ENCODE measurements at places on chromosomes 12 and 14.

GRCh38 chr12:19712041-19712440 lies 272.7 kb downstream of the AEBP2 start:
- no peak for DNase-seq

GRCh38 chr12:46659824-46660223 lies 166.0 kb downstream of the SLC38A4 start:
- DNase-seq: no peak

GRCh38 chr14:100132161-100132902 lies 27.1 kb downstream of the DEGS2 start:
- no peak for DNase-seq

GRCh38 chr12:94710933-94711332 lies 60.6 kb upstream of the TMCC3 start:
- no peak for DNase-seq

GRCh38 chr12:1798641-1799020 lies 21.7 kb upstream of the LRTM2 start:
- DNase-seq: no peak

- DNase-seq: no peak
These were observed 14.1 kb downstream of the PRKAB1 start for GRCh38 chr12:119681728-119682638.

DNA sequence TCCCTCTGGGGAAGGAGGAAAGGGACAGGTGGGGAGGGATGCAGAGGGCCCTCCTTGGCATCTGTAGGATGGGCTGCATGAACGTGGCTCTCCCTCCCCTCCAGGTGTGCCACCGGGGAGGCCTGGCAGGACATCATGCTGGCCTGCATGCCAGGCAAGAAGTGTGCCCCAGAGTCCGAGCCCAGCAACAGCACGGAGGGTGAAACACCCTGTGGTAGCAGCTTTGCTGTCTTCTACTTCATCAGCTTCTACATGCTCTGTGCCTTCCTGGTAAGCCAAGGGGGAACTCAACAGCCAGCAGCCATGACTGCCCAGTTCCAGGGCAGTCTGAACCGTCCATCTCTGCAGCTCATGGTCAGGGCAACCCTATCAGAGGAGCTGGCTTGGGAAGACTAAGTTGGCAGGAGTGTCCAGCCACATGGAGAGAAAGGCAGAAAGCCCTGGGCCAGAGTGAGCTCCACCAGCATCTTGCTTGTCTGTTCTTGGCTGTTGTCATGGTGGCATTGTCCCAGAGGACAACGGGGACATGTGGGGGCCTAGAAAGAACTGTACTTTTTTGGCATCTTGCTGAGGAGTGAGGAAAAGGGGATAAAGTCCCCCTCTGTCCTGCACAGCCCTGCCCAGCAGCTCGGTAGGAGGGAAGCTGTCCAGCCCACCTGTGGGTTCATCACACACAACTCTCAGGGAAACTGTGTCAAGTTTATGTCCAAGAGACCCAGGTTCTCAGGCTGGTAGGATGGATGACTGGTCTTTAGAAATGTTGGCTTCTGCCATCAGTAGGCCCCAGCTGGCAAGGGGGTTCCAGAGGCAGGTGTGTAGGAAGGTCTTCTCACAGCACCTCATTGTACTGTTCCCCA lies 129.8 kb upstream of the FKBP4 start:
- DNase-seq: no peak

- no peak for DNase-seq
These were observed 230.9 kb upstream of the DDHD1 start for GRCh38 chr14:53384073-53384472.

DNA sequence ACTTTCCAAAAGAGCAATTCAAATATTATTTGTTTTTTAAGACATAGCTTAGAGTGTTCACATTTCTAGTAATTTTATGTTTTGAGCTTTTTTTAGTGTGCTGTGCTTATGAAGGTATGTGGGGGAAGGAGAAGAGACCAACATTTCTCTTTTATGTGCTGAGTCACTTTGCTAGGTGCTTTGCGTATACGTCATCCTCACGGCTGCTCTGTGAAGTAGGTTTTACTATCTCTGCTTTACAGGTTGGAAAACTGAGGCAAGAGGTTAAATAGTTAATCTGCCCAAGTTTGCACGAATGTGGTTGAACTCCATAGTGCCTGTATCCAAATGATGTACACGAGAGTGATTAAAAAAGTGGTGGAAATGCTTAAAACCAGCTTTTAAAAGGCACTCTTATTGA lies 75.9 kb downstream of the AEBP2 start:
- DNase-seq: no peak

GRCh38 chr14:100850841-100851585 lies 25.1 kb downstream of the MEG3 start:
- peak; percentile 93 for DNase-seq

DNA sequence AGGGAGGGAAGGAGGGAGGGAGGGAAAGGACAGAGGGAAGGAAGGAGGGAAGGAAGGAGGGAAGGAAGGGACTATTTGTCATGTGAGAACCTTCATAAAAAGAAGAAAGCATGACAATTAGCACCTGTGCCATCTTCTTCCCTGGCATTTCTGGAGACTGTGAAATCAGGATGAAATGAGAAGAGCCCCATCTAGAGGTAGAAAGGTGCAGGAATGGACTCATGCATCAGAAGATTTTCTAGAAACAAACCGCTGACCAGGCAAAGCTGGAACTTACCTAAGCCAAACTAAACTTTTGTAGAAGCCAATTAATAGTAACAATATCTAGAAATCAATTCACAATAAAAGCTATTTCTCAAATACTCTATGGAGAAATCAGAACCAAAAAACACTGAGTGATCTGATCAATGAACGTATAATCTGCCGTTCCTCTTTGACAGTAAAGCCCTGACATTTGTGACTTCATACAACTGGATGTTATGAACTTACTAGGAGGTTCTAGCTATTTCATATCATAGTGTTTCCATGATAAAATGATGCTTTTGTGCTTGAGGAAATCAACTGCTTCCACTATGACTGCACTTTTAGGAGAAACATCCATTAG lies 24.4 kb upstream of the CRACR2A start:
- no peak for DNase-seq

DNA sequence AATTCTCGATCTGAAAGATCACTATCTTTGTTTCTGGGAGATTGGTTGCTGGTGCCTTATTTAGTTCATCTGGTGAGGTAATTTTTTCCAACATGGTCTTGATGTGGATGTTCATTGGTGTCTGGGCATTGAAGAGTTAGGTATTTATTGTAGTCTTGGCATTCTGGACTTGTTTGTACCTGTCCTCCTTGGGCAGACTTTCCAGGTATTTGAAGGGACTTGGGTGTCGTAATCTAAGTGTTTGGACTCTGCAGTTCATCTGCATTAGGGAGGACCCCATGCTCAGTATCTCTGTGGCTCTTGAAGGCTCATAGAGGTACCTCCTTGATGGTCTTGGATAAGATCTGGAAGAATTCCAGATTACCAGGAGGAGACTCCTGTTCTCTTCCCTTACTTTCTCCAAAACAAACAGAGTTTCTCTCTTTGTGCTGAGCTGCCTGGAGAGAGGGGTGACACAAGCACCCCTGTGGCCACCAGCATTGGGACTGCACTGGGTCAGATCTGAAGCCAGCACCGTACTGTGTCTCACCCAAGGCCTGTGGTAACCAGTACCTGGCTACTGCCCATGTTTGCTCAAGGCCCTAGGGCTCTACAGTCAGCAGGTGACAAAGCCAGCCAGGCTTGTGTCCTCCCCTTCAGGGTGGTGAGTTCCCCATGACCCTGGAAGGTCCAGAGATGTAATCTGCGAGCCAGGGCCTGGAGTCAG lies 5.3 kb downstream of the A2ML1 start:
- DNase-seq: no peak

DNA sequence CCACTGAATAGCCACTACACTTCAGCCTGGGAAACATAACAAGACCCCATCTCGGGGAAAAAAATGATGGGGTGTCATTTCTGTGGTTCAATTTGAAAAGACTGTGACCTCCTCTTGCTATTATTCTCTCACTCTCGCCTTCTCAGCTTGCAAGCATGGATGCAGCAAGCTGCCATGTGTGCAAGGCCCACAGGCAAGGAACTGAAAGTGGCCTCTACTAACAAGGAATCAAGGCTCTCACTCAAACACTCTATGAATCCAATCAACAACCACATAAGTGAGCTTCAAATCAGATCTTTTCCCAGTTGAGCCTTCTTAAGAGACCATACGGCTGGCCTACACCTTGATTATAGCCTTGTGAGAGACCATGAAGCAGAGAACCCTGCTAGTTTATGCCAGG lies 17.9 kb upstream of the DHRS7 start:
- no peak for DNase-seq

GRCh38 chr12:120158351-120158750 lies 36.2 kb downstream of the GCN1 start:
- DNase-seq: no peak

GRCh38 chr12:102629262-102629888 lies 149.0 kb upstream of the IGF1 start:
- DNase-seq: no peak

DNA sequence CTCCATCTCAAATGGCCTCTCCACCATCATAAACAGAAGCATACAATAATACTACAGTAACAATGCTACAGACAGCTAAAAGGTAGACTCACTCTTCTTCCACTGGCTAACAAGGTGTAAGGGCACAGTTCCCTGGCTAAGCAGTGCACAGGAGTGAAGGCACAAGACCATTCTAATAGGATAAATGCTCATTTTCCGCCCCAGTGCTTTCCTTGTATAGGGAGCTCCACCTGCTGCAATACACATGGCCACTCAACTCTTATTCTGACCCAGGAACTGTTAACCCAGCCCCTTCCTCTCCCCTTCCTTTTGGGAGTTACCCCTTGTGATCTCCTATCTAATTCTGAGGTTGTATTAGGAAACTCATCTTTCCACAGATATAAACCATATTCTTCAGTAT lies 124.6 kb downstream of the KCNK10 start:
- DNase-seq: no peak

DNA sequence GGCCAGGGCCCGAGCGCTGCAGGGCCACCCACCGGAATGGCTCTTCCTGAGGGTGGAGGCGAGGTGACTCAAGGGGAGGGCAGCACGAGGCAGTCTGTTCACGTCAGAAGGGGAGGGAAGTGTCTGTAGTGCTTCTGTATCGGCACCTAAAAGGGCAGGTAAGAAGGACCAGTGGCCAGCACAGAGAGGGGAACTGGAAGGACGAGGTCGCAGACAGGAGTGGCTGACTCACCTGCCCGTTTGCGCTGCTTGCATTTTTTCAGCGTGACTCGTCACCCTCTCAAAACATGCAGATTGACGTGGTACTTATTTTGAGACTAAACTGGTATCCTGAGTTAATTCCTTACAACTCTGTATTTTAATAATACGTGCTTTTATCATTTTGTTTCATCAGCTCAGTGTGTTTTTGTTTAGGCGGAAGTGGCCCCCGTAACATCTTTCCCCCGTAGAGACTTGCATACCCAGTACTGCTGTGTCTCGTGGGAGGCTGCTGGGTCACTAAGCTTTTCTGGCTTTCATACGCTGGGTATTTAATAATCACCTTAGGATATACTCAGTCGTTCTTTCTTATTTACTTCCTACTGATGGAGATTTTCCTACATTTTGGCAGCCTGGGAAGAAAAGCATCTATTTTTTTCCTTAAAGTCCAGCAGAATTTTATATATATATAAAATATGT lies 26.4 kb downstream of the SFSWAP start:
- peak; percentile 49 for DNase-seq

DNA sequence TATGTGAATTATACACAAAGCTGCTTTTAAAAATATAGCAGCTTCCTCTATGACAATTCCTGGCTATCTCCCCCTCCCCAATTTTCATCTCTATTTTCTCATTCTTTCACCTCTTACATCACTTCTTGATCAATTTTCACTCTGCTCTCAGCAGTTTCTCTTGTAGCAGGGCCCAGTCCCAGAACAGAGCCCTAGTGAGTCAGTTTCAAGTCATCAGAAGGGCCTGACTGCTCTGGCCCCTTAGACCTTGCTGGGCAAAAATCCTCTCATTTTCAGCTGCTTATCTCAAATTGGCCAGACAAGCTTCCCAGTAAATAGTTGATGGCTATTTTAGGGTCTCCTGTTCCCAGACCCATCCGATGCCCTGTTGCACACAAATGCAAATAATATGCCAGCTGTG lies 101.4 kb downstream of the TTC7B start:
- DNase-seq: no peak

- DNase-seq: no peak
These were observed 322.6 kb downstream of the CCDC91 start for GRCh38 chr12:28512876-28513275.

DNA sequence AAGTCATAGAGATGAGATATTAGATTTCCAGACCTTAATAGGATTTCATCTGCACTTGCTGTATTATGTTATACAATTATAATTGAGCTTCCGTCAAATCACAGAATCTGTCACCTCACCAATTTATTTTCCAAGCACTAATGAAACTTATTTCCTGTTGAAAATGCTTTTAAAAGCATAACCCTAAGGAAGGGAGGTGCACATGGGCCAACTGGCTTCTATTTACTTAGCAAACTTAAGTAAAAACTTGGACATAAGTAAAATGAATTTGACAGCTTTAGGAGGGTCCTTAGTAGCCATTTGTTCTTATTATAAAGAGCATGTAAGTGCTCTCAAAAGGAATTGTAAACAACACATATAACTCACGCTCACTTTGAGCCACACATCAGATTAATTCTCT lies 462.2 kb upstream of the TMPO start:
- DNase-seq: no peak

DNA sequence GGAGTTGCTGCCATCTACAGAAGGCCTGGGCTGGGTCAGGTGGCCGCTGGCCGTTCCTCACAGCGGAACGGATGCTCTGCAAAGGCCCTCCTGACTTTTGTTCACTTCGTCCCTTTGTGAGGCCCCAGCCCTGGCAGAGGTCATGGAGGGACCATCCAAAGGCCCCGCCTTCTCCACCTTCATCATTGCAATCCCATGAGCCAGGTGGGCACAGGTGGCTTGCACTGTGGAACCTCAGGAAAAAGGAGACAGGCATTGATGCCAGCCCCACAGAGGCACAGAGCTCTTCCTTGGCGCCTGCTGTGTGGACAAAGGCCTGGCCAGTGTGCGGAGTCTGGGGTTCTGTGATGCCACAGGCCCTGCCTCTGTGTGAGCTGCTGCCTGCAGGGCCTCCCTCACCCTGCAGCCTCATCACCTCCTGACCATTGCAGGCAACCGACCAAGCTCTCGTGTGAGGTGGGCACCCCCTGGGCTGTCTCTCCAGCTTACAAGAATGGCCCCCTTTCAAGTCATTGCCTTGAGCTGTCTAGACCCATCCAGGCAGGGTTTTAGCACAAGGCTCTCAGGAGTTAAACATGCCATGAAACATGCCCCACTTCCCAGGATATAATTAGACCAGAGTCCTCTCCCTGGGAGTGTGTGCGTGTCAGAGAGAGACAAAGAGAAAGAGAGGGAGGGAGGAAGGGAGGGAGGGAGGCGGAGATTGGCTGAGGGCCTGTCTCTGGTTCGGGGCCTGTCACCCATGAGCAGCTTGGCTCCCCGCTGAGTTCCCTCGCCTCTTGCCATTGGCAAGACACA lies 19.3 kb downstream of the NFKBIA start:
- no peak for DNase-seq

GRCh38 chr12:51910168-51910567 lies 2.9 kb downstream of the ACVRL1 start:
- no peak for DNase-seq

DNA sequence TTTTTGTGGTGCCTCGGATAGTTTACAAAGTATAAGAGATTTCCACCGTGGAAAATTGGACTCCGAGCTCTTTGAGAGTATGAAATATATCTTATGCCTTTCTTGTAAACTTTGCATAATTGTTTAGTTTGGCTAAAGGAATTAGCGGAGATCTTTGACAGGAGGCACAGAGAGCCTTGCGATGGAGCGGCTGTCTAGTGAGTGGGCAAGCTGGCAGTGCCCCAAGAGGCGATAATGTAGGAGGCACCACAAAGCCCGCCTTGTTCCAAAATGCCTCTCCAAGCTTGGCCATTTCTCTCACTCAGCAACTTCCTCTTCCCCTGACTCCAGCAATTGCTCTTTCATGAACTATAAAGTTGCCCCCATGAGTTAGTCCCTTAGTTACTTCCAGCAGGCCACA lies 270.1 kb upstream of the PRICKLE1 start:
- DNase-seq: no peak
